ENCODE measurements at places on chromosomes 4 and X. TPM values are rescaled to one million over a fixed set of nuclear protein-coding genes. Genes with fewer than 3 reads are reported as not detected.

The P2RY4 gene
- total RNA-seq = 0.15 TPM

GRCh38 chr4:117239434-117239833 is 154.1 kb upstream of the TRAM1L1 start:
- H3K4me1 ChIP-seq = no peaks in the 10 kb centered on the region
- DNase-seq = no peak
- H3K27ac ChIP-seq = no peak overlapping the region
- H3K4me3 ChIP-seq = no peak overlapping the region
- no peaks in the 10 kb centered on the region for H3K36me3 ChIP-seq

- no peak overlapping the region for H3K27ac ChIP-seq
- DNase-seq = no peak
- H3K27me3 ChIP-seq = no peaks in the 10 kb centered on the region
Observed at GRCh38 chrX:100289066-100289558, 121.0 kb downstream of the PCDH19 start.

GRCh38 chr4:109721033-109721432 is 8.8 kb downstream of the PLA2G12A start:
- peaks cover 14% of the 10 kb centered on the region for H3K36me3 ChIP-seq
- H3K27me3 ChIP-seq = no peaks in the 10 kb centered on the region
- peaks cover 6% of the 10 kb centered on the region for H3K4me1 ChIP-seq
- no peak overlapping the region for H3K27ac ChIP-seq
- DNase-seq = no peak

- H3K4me3 ChIP-seq = no peak overlapping the region
- no peaks in the 10 kb centered on the region for H3K27me3 ChIP-seq
- no peak overlapping the region for H3K27ac ChIP-seq
- no peaks in the 10 kb centered on the region for H3K36me3 ChIP-seq
Observed at GRCh38 chr4:34878961-34879360, 1365.4 kb downstream of the ARAP2 start.

- H3K36me3 ChIP-seq = peaks cover 71% of the 10 kb centered on the region
- no peak overlapping the region for H3K4me3 ChIP-seq
- no peaks in the 10 kb centered on the region for H3K27me3 ChIP-seq
- no peak overlapping the region for H3K27ac ChIP-seq
- no peak for DNase-seq
Observed at GRCh38 chr4:109820563-109820962, 5.0 kb downstream of the GAR1 start.

All from activated CD4-positive, alpha-beta memory T cell treated with anti-CD3 and anti-CD28 coated beads, Interleukin-2, amount 10 ng/mL, durations not matched to agents 7 days and 5 days (primary cell).